ENCODE measurements at places on chromosomes 3 and 15.
A peak's percentile ranks its signal among the peaks of the same experiment; 100 is the strongest.

- peaks cover 23% of the 10 kb centered on the region for H3K36me3 ChIP-seq
- H3K4me1 ChIP-seq, result peaks cover 40% of the 10 kb centered on the region
- H3K27ac ChIP-seq, result peak overlapping the region; percentile 99
- H3K27me3 ChIP-seq, result peaks cover 17% of the 10 kb centered on the region
- DNase-seq, result no peak
- peak overlapping the region; percentile 97 for H3K4me3 ChIP-seq
Observed at GRCh38 chr3:160450846-160451245, 1.3 kb upstream of the TRIM59 start.

- H3K4me3 ChIP-seq, result no peak overlapping the region
- H3K27ac ChIP-seq, result no peak overlapping the region
- H3K27me3 ChIP-seq, result peaks cover 15% of the 10 kb centered on the region
- DNase-seq, result no peak
Observed at GRCh38 chr3:37816271-37816670, 45.4 kb upstream of the CTDSPL start.

DNA sequence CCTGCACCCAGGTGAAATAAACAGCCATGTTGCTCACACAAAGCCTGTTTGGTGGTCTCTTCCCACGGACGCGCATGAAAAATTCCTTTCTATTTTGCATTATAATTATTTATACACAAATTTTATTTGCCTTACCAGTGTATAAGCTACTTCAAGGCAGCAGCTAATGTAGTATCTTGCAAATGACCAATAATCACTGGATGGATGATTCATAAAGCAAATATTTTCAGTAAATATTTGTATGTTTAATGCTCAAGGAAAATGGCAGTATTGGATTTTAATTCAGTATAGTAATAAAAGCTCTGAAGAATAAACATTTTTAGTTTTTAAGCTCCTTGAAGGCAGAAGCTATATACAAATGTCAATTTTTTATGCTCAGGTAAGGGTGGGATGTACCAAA is 158.7 kb upstream of the NANOGP8 start:
- no peaks in the 10 kb centered on the region for H3K27me3 ChIP-seq
- no peaks in the 10 kb centered on the region for H3K4me1 ChIP-seq
- H3K27ac ChIP-seq, result no peak overlapping the region
- H3K36me3 ChIP-seq, result no peaks in the 10 kb centered on the region

DNA sequence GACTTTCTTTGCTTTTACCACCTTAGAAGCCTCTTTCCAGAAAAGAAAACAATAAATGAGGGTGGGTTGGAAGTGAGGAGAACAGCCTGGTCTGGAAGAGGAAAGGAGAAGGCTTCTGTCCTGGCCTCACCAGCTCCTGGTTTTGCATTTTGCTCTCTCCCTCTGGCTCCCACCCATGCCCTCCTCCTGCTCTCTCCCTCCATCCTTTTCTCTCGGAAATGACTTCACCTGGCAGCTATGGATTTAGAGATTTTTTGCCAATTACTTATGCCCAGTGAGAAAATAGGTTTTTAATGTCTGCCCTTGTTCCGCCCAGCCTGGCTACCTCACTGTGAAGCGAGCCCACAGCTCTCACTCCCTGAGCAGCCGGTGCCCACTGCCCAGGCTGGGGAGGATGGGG is 77.9 kb upstream of the NTRK3 start:
- no peaks in the 10 kb centered on the region for H3K4me1 ChIP-seq
- DNase-seq, result no peak
- H3K27me3 ChIP-seq, result peaks cover 7% of the 10 kb centered on the region
- H3K27ac ChIP-seq, result no peak overlapping the region
- no peak overlapping the region for H3K4me3 ChIP-seq

- no peaks in the 10 kb centered on the region for H3K36me3 ChIP-seq
- H3K27me3 ChIP-seq, result peaks cover 83% of the 10 kb centered on the region
- peak overlapping the region; percentile 65 for H3K4me3 ChIP-seq
- DNase-seq, result no peak
Observed at GRCh38 chr3:98731720-98732285, 31.3 kb upstream of the ST3GAL6 start.

- DNase-seq, result no peak
- H3K4me3 ChIP-seq, result no peak overlapping the region
- H3K4me1 ChIP-seq, result peaks cover 16% of the 10 kb centered on the region
- no peaks in the 10 kb centered on the region for H3K27me3 ChIP-seq
Observed at GRCh38 chr3:138829097-138829496, 5.6 kb downstream of the PIK3CB start.

DNA sequence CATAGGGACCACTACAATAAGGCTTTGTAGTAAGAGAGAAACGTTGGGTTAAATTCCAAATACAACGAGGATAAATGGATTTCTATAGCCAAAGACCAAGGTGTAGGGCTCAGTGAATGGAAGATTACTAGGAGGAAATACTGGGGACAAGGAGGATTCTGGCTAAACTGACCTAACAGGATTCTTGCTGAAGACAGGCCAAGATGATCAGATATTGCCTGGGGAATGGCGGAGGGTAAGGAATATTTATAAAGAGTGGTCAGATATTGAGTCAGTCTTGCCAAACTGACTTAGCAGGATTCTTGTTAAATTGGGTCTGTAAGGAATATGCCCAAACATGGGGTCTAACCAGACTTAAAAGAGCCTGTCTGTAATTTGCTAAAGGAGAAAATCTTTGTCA is 463.8 kb downstream of the EDEM1 start:
- H3K27me3 ChIP-seq, result no peaks in the 10 kb centered on the region
- no peak for DNase-seq
- no peak overlapping the region for H3K27ac ChIP-seq
- no peaks in the 10 kb centered on the region for H3K36me3 ChIP-seq
- no peak overlapping the region for H3K4me3 ChIP-seq

DNA sequence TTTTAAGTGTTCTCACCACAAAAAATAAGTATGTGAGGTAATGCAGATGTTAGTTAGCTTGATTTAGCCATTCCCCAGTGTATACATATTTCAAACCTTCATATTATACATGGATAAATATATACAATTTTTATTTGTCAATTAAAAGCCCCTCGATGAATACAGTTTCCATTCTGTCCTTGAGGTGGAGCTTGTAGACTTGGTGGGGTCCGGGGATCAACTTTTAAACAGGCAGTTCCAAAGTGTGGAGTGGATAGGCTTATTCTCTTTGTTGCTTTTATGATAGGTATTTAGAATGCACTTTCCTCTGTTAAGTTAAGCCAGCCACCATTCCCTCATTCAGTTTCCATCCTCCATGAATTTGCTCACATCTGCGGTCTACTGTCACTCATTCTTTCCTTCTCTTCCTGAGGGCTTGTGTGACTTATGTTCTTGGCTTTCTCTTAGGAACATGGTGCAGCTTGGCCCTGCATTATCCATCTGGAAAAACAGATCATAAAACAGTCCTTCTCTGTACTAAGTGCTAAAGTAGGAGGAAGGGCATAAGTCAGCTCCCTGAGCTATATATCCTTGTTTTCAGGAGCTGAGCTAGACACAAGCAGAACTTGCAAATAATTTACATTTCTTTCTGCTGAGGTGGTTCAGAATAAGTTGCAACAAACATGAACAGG is 149.1 kb downstream of the NFKBIZ start:
- no peak for DNase-seq
- no peaks in the 10 kb centered on the region for H3K36me3 ChIP-seq
- H3K4me3 ChIP-seq, result no peak overlapping the region
- H3K27ac ChIP-seq, result no peak overlapping the region
- H3K27me3 ChIP-seq, result no peaks in the 10 kb centered on the region

- no peak overlapping the region for H3K27ac ChIP-seq
- no peak overlapping the region for H3K4me3 ChIP-seq
- H3K36me3 ChIP-seq, result no peaks in the 10 kb centered on the region
- H3K4me1 ChIP-seq, result no peaks in the 10 kb centered on the region
Observed at GRCh38 chr3:137348936-137349335, 391.2 kb downstream of the IL20RB start.

GRCh38 chr3:78659386-78659987 is 1108.3 kb downstream of the ROBO1 start:
- DNase-seq, result peak; percentile 26
- no peak overlapping the region for H3K4me3 ChIP-seq
- H3K27ac ChIP-seq, result no peak overlapping the region
- no peaks in the 10 kb centered on the region for H3K4me1 ChIP-seq
- no peaks in the 10 kb centered on the region for H3K36me3 ChIP-seq
- H3K27me3 ChIP-seq, result no peaks in the 10 kb centered on the region

- no peak within 1 kb of the TSS for H3K4me3 ChIP-seq
- no peaks in the 10 kb centered on the region for H3K36me3 ChIP-seq
- peaks cover 2% of the 10 kb centered on the region for H3K4me1 ChIP-seq
- no peak within 1 kb of the TSS for H3K27ac ChIP-seq
Observed at GRCh38 chr3:2098398-2099027, at the start of gene CNTN4. TSS of gene CNTN4 (plus strand) at chr3:2098866.

DNA sequence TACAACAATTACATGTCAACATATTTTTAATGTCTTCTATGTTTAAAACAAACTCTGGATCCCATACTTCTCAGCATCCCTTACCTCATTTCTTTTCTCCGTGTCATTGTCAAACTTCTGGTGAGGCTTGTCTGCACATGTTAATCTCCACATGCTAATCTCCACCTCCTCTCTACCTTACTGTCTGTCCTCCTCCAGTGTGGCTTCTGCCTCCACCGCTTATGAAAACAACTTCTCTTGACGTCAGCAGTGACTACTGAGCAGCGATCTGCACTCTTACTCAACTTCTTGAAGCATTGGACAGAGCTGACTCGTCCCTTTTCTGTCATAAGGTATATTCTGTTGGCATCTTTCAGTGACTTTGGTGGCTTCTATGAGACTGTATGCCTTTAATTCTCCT is 338.2 kb upstream of the THRB start:
- DNase-seq, result no peak
- no peak overlapping the region for H3K27ac ChIP-seq
- no peaks in the 10 kb centered on the region for H3K4me1 ChIP-seq

- no peaks in the 10 kb centered on the region for H3K36me3 ChIP-seq
- no peak overlapping the region for H3K4me3 ChIP-seq
- H3K27ac ChIP-seq, result no peak overlapping the region
- peaks cover 21% of the 10 kb centered on the region for H3K27me3 ChIP-seq
- no peak for DNase-seq
Observed at GRCh38 chr3:24525557-24525956, 30.9 kb upstream of the THRB start.

DNA sequence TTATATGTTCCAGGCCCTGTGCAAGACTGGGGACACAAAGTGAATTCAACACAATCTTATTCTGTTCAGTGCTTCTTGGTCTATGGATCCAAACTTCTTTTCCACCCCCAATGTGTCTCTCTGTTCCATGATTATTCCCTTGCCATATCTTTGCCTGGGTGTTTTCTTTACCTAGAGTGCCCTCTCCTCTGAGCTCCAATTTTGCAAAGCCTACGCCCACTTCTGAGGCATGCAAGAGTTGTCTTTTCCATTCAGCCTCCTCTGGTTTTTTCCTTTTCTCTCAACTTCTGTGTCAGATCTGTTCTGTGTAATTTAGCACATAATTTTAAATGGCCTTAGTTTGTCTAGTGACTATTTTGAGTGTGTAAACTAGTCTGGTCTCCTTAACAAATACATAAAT is 72.8 kb upstream of the PLCL2 start:
- no peaks in the 10 kb centered on the region for H3K36me3 ChIP-seq
- DNase-seq, result no peak
- peaks cover 17% of the 10 kb centered on the region for H3K27me3 ChIP-seq
- H3K4me3 ChIP-seq, result no peak overlapping the region
- H3K27ac ChIP-seq, result no peak overlapping the region

DNA sequence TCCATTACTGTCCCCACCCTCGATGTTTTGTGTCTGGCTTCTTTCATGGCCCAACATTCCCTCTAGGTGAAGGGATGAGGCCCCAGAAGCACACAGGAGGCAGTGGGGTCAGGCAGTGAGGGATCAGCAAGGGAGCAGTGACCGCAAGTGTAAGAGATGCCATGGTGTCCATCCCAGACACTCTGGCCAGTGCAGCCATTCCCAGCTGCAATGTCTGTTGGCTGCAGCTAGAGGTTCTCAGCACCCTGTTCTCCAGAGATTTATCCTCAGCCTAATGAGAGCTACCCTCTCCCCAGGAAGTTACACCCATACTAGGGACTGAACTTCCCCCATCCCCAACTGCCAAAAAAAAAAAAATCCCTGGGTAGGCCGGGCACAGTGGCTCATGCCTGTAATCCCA is 40.2 kb downstream of the TRANK1 start:
- H3K4me1 ChIP-seq, result peaks cover 80% of the 10 kb centered on the region
- H3K27ac ChIP-seq, result no peak overlapping the region
- DNase-seq, result no peak
- no peak overlapping the region for H3K4me3 ChIP-seq
- peaks cover 52% of the 10 kb centered on the region for H3K36me3 ChIP-seq
- H3K27me3 ChIP-seq, result no peaks in the 10 kb centered on the region

GRCh38 chr15:42890161-42890913 is 30.2 kb downstream of the TTBK2 start:
- H3K27ac ChIP-seq, result no peak overlapping the region
- no peak overlapping the region for H3K4me3 ChIP-seq
- no peaks in the 10 kb centered on the region for H3K27me3 ChIP-seq
- DNase-seq, result no peak

GRCh38 chr3:51379746-51380455 is 5.2 kb upstream of the MANF start:
- DNase-seq, result peak; percentile 15
- no peak overlapping the region for H3K27ac ChIP-seq
- H3K4me1 ChIP-seq, result peaks cover 28% of the 10 kb centered on the region
- peaks cover 7% of the 10 kb centered on the region for H3K36me3 ChIP-seq
- no peak overlapping the region for H3K4me3 ChIP-seq

GRCh38 chr3:56113908-56114307 is 354.4 kb downstream of the ERC2 start:
- DNase-seq, result no peak
- no peaks in the 10 kb centered on the region for H3K36me3 ChIP-seq
- H3K4me3 ChIP-seq, result no peak overlapping the region
- H3K27me3 ChIP-seq, result no peaks in the 10 kb centered on the region
- no peak overlapping the region for H3K27ac ChIP-seq

GRCh38 chr15:26145796-26146195 is 282.7 kb upstream of the ATP10A start:
- H3K4me3 ChIP-seq, result no peak overlapping the region
- DNase-seq, result no peak
- H3K27ac ChIP-seq, result no peak overlapping the region
- no peaks in the 10 kb centered on the region for H3K36me3 ChIP-seq

DNA sequence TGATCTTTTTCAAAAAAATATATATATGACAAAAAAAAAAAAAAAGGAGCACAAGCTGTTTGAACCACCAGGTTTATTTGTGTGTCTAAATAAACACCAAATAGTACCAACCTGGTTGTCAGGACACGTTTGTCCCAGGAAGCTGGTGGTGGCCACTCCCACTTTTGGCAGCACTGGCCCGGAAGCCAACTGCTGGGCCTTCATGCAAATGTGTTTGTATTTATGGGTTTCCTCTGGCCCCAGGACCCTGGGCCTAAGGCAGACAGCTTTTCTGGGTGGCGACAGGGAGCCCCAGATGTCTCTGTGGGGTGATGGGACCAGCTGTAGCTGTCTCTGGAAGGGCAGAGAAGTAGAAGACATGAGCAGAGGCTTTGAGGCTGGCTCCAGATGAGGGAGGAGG is 31.6 kb downstream of the PRKCD start:
- H3K4me3 ChIP-seq, result no peak overlapping the region
- DNase-seq, result no peak
- H3K4me1 ChIP-seq, result peaks cover 10% of the 10 kb centered on the region
- no peaks in the 10 kb centered on the region for H3K27me3 ChIP-seq
- peaks cover 6% of the 10 kb centered on the region for H3K36me3 ChIP-seq
- H3K27ac ChIP-seq, result peak overlapping the region; percentile 35

Measured in activated naive CD4-positive, alpha-beta T cell treated with anti-CD3 and anti-CD28 coated beads, Interleukin-2, amount 10 ng/mL, durations not matched to agents 7 days and 5 days (primary cell).